ENCODE measurements at places on chromosomes 5 and 9. TPM values are rescaled to one million over a fixed set of nuclear protein-coding genes. Genes with fewer than 3 reads are reported as not detected.

Gene CCDC152
- 3.4 TPM for total RNA-seq

Gene RNF183
- total RNA-seq = not detected

Gene AKNA
- 9.9 TPM for total RNA-seq

Gene ARHGAP26
- 9.0 TPM for total RNA-seq

Gene SPATA31E1
- total RNA-seq = not detected

Gene IL17B
- not detected for total RNA-seq

Gene LECT2
- total RNA-seq = not detected

Gene GRIN3A
- total RNA-seq = 0.09 TPM

Gene WDR31
- 2.4 TPM for total RNA-seq

Gene FAM153A
- total RNA-seq = not detected

Gene SARDH
- total RNA-seq = 0.18 TPM

Gene ADRA1B
- not detected for total RNA-seq

Gene CATSPER3
- total RNA-seq = 0.09 TPM

Gene CCL28
- total RNA-seq = 5.1 TPM

Gene TMEM215
- not detected for total RNA-seq
